ENCODE measurements at places on chromosomes 13 and 19.

DNA sequence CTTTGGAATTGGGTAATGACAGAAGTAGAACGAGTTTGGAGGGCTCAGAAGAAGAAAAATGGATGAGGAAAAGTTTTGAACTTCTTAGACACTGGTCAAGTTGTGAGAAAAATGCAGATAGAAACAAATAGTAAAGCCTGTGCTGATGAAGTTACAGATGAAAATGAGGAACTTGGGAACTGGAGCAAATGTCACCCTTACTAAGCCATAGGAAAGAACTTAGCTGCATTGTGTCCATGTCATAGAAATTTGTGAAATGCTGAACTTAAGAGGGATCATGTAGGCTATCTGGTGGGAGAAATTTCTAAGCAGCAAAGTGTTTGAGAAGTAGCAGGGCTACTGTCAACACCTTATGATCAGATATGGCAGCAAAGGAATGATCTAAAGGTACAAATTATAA is 289.2 kb upstream of the PCDH9 start:
- DNase-seq = no peak

GRCh38 chr13:112434937-112435523 is 58.9 kb downstream of the SPACA7 start:
- no peak for DNase-seq

GRCh38 chr13:29676535-29676934 is 81.0 kb upstream of the SLC7A1 start:
- no peak for DNase-seq

DNA sequence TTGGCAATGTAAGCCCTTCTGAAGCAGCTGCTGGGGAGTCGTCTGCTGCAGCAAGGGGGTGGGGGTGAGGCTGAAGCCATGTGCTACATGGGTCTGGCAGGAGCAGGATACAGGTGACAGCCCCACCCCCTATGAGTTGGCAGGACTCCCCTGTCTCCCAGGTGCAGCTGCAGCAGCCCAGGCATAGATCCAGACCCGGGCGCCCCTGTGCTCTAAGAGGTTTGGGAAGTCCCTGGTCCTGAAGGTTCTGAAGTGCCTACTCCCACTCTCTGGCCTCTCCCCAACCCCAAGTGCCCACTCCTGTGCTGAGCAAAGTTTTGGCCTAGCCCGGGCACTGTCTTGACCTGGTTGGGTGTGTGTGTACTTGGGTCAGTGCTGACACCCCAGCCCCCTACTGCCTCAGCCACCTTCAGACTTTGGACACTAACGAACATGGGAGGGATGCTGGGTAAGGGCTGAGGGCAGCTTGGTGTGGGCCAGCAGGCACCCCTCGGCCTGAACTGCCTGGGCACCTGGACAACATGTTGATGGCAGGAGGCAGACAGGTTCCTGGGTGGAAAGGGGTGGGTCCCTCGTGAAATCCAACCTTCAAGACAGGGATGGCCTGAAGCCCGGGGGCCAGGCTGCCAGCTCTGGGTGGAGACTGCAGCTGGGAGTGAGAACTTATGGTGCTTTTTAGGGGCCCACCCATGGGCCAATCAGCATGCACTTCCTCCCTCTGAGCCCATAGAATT is 54.1 kb upstream of the SLITRK6 start:
- DNase-seq = no peak

- no peak for DNase-seq
Measured at GRCh38 chr13:40061466-40062450, 406.3 kb downstream of the COG6 start.

DNA sequence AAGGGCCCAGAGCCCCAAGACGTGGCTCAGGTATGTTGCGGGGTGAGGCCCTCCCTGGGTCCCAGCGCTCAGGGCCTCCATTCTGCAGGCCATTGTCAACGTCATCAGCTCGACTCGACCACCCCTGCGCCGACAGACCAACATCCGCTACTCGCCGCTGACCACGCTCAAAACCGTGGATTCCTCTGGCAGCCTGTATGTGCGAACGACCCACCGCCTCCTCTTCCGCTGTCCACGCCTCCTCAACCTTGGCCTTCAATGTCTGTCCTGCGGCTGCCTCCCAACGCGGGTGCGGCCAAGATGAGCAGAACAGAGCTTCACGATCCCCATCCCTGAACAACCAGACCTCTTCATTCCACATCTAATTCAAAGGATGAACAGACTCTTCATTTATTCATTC is 8.2 kb downstream of the RDH8 start:
- no peak for DNase-seq

GRCh38 chr13:98020271-98020670 is 66.8 kb downstream of the IPO5 start:
- no peak for DNase-seq

DNA sequence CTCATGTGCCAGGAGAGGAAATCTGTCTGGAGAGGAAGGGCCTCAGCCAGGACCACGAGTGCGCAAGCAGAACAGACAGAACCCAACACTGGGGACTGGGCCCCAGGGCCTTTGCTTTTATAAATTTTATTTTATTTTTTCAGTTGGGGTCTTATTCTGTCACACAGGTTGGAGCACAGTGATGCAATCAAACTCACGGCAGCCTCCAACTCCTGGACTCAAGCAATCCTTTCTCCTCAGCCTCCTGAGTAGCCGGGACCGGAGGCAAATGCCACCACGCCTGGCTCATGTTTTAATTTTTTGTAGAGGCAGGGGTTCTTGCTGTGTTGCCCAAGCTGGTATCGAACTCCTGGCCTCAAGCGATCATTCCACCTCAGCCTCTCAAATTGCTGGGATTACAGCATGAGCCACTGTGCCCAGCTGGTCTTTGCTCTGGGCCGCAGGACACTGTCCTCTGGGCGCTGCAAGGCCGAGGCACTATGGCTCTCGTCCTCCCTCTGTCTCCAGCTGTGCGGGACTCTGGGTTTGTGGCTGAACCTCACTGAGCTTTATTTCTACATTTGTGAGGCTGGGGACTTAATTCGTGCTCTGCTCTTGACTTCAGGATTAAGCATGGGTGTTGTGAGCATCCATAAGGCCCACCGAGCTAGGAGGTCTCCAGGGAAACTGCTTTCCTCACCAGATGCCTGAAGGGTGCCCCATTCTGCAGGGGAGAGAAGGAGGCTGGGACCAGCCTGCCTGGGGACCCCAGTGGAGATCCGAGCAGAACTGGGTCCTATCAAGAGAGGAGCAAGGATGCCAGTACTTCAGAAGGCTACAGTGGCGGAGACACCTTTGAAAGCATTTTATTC is 144.2 kb upstream of the VSTM2B start:
- DNase-seq = no peak

- no peak for DNase-seq
Measured at GRCh38 chr13:66446413-66446812, 783.7 kb downstream of the PCDH9 start.

- no peak for DNase-seq
Measured at GRCh38 chr13:38814331-38814730, 127.5 kb downstream of the FREM2 start.
